A549 treated with Hydrocortisone at 1 μM for 4 hours (cell line): ENCODE measurements at places on chromosomes 16 and 17. TPM values are rescaled to one million over a fixed set of nuclear protein-coding genes. Genes with fewer than 3 reads are reported as not detected.

The TEKT5 gene
- 0.08 to 0.17 TPM (median 0.16 TPM) in 3 of 5 replicates, not detected in the others for total RNA-seq

The CXCL16 gene
- 13.6 to 19.1 TPM (median 15.5 TPM) in 5 replicates for total RNA-seq

The SLC22A31 gene
- 0.92 to 1.9 TPM (median 1.4 TPM) in 5 replicates for total RNA-seq

The TMEM97 gene
- total RNA-seq = 39.9 to 51.0 TPM (median 44.5 TPM) in 5 replicates

The GAST gene
- 0.38 to 0.59 TPM in 2 of 5 replicates, not detected in the others for total RNA-seq

The UBFD1 gene
- 41.5 to 50.1 TPM (median 48.3 TPM) in 5 replicates for total RNA-seq

The NMT1 gene
- total RNA-seq = 170 to 365 TPM (median 187 TPM) in 5 replicates

The QRICH2 gene
- total RNA-seq = 0.62 to 1.2 TPM (median 1.0 TPM) in 5 replicates

The NACA2 gene
- 0.15 TPM in 1 of 5 replicates, not detected in the others for total RNA-seq

The FAM20A gene
- 0.07 to 0.08 TPM in 2 of 5 replicates, not detected in the others for total RNA-seq

The KRTAP4-2 gene
- not detected in 5 replicates for total RNA-seq

The KCNJ2 gene
- 0.05 to 0.09 TPM (median 0.06 TPM) in 5 replicates for total RNA-seq

The CDC6 gene
- total RNA-seq = 46.8 to 55.1 TPM (median 50.8 TPM) in 5 replicates

The CRYBA1 gene
- not detected in 5 replicates for total RNA-seq

The MPO gene
- total RNA-seq = not detected in 5 replicates

The OTOA gene
- 0.05 to 0.16 TPM (median 0.09 TPM) in 5 replicates for total RNA-seq

The CASKIN2 gene
- total RNA-seq = 9.0 to 13.3 TPM (median 10.1 TPM) in 5 replicates

The C17orf107 gene
- 0.17 to 0.31 TPM (median 0.25 TPM) in 5 replicates for total RNA-seq

The KRTAP1-5 gene
- not detected in 5 replicates for total RNA-seq

The FZD2 gene
- 26.3 to 36.5 TPM (median 32.4 TPM) in 5 replicates for total RNA-seq

The TRPV3 gene
- total RNA-seq = 0.30 to 0.40 TPM (median 0.36 TPM) in 5 replicates

The GP1BA gene
- not detected in 5 replicates for total RNA-seq

The TMEM92 gene
- total RNA-seq = 14.9 to 23.2 TPM (median 16.1 TPM) in 5 replicates

The CHST4 gene
- total RNA-seq = 0.05 to 0.09 TPM (median 0.08 TPM) in 3 of 5 replicates, not detected in the others

The CDC42EP4 gene
- total RNA-seq = 53.3 to 64.5 TPM (median 64.1 TPM) in 5 replicates

The OR3A2 gene
- total RNA-seq = not detected in 5 replicates

The SP6 gene
- total RNA-seq = 5.2 to 5.9 TPM (median 5.3 TPM) in 5 replicates

The HYDIN gene
- total RNA-seq = 0.28 to 0.56 TPM (median 0.48 TPM) in 5 replicates

The CES4A gene
- 3.4 to 4.1 TPM (median 3.7 TPM) in 5 replicates for total RNA-seq

The TP53TG3D gene
- total RNA-seq = 0.99 to 1.6 TPM (median 1.3 TPM) in 5 replicates

The HOXB5 gene
- total RNA-seq = 1.5 to 2.3 TPM (median 1.9 TPM) in 5 replicates

The PDP2 gene
- total RNA-seq = 4.6 to 8.2 TPM (median 6.3 TPM) in 5 replicates

The SLC52A1 gene
- 0.54 to 1.2 TPM (median 0.73 TPM) in 5 replicates for total RNA-seq

The PRPSAP1 gene
- 52.0 to 64.4 TPM (median 57.8 TPM) in 5 replicates for total RNA-seq

The HBA1 gene
- total RNA-seq = 1.2 to 2.3 TPM (median 1.8 TPM) in 5 replicates

The KCNJ12 gene
- 1.5 to 2.0 TPM (median 1.6 TPM) in 5 replicates for total RNA-seq

The SCNN1G gene
- 1.9 to 2.5 TPM (median 2.3 TPM) in 5 replicates for total RNA-seq

The RNF222 gene
- not detected in 5 replicates for total RNA-seq

The STX1B gene
- 1.4 to 2.1 TPM (median 1.6 TPM) in 5 replicates for total RNA-seq

The MYH11 gene
- 0.05 to 0.22 TPM (median 0.05 TPM) in 5 replicates for total RNA-seq

The HP gene
- total RNA-seq = not detected in 5 replicates

The NEK8 gene
- 3.6 to 4.7 TPM (median 4.2 TPM) in 5 replicates for total RNA-seq

The KCNH4 gene
- total RNA-seq = 0.20 to 0.36 TPM (median 0.35 TPM) in 5 replicates

The CACNG1 gene
- total RNA-seq = 0.08 to 0.21 TPM (median 0.13 TPM) in 5 replicates

The EEF2KMT gene
- 21.4 to 28.7 TPM (median 27.4 TPM) in 5 replicates for total RNA-seq
